EH (cell line): ENCODE measurements at places on chromosomes 2 and 18.

GRCh38 chr2:201644001-201644400 is 698 bp upstream of the TMEM237 start:
- DNase-seq, result peak; percentile 50

DNA sequence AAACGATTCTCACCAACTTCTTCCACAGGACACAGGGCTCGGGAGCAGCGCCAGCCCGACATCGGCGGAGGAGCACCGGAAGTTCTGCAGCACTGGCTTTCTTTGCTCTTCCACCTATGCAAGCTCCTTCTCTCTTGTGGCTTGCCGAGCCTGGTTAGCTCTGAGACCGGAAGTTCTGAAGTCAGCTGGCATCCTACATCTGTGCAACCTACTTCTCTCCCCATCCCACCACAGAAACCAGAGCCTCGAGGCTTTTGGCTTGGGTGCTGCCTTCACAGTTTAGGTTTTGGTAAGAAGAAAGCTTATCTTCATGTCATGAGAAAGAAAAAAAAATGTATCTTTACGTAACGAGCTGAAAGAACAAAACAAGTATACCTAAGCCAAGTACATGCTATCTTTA is 111.7 kb downstream of the ANKRD44 start:
- DNase-seq, result no peak

DNA sequence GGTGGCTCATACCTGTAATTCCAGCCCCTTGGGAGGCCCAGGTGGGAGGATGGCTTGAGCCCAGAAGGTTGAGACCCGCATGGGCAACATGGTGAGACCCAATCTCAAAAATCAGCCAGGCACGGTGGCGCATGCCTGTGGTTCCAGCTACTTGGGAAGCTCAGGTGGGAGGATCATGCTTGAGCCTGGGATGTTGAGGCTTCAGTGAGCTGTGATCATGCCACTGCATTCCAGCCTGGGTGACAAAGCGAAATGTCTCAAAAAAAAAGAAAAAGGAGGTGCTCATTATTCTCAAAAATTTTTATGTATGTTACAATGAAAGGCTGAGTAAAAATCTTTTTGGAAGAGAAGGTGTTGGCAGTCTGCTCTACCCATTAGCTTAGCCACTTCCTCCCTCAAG is 106.8 kb downstream of the TSN start:
- DNase-seq, result no peak

DNA sequence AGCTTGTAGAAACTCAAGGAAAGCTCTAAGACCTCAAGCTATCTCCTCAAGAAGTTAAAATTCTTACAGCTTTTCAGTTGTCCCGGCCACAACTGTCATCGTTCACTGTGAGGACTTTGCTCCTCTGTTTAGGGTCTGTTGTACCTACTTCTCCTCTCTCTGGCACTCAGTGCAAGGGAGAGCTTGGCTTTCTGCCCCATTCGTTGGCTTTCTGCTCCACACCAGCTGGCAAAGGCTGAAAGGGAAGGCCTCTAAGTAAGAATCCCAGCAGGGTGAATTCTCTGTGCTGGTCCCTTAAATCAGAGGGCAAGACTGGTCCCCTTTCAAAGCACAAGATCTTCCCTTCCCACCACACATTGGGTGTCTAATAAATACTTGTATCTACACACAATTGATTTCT is 17.3 kb downstream of the ZBTB7C start:
- DNase-seq, result no peak

DNA sequence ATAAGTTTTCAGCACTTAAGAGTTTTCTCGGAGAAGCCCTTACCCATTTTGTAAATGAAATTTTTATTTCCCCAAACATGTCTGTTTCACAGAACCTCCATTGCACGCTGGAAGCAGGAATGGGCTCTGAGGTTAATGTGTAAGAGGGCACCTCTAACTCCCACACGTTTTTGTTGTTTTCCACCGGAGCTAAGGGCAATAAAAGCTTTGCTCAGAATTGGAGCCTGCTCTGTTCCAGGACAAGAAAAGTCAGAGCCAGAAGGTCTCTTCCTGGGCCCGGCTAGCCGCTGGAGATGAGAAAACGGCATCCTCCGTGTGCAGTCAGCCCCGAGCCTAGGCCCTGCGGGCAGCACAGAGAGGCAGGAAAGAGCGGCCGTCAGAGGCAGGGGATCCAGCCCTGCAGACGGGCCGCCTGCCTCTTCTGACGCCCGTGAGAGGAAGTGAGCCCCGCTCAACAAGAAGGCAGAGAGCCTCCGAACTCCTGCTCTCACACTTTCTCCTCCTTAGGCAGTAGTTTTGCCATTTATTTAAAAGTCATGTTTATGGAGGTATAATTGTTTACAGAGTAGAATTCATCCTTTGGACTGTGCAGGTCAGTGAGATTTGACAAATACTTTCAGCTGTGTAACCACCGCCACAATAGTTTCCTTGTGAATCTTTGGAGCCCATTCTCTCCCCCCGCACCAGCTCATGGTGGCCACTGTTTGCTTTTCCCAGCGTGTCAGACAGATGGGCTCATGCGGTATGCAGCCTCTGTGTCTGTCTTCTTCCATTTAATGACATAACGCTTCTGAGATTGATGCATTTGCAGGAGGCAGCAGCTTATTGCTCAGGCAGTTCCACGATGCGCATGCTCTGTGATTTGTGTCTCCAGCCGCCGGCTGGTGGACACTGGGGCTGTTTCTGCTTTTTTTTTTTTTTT is 117.3 kb downstream of the GALR1 start:
- DNase-seq, result no peak

DNA sequence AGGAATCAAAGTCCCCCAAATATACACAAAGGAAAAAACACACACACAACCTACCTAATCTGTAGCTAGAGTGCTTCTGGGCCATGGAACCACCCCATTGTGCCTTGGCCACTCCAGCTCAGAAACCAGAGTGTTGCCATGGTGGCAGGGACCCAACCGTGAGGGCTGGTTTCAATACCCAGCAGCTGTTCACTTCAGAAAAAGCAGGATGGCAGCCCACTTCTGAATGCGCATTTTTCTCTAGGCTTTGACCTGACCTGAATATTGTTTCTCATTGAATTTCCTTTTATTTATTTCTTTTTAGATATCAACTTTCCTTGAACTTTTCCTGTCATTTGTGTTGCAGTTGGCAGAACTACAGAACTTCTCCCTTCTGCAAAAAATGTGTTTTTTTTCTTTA is 43.0 kb upstream of the EHBP1 start:
- DNase-seq, result no peak

GRCh38 chr2:2993172-2993692 is 384.4 kb downstream of the EIPR1 start:
- no peak for DNase-seq

- peak; percentile 80 for DNase-seq
Measured at GRCh38 chr18:11859903-11860407, 8.7 kb downstream of the CHMP1B start.

DNA sequence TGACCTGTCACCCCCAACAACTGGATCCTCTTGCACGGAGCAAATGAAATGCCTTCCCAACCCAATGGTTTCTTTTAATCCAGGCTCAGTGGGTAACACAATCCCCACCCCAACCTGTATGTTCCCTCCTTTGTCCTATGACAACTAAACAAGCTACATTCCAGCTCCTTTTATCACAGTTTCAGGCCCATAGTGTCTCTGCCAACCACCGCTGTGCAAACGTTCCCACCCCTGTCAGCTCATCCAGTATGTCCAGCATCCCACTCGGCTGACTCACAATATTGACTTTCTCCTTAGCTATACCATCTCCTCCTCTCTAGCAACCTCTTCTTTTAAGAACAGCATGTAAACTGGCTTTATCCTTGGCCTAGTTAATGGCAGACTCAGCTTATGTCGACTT is 117.9 kb upstream of the PPP1CB start:
- peak; percentile 84 for DNase-seq

DNA sequence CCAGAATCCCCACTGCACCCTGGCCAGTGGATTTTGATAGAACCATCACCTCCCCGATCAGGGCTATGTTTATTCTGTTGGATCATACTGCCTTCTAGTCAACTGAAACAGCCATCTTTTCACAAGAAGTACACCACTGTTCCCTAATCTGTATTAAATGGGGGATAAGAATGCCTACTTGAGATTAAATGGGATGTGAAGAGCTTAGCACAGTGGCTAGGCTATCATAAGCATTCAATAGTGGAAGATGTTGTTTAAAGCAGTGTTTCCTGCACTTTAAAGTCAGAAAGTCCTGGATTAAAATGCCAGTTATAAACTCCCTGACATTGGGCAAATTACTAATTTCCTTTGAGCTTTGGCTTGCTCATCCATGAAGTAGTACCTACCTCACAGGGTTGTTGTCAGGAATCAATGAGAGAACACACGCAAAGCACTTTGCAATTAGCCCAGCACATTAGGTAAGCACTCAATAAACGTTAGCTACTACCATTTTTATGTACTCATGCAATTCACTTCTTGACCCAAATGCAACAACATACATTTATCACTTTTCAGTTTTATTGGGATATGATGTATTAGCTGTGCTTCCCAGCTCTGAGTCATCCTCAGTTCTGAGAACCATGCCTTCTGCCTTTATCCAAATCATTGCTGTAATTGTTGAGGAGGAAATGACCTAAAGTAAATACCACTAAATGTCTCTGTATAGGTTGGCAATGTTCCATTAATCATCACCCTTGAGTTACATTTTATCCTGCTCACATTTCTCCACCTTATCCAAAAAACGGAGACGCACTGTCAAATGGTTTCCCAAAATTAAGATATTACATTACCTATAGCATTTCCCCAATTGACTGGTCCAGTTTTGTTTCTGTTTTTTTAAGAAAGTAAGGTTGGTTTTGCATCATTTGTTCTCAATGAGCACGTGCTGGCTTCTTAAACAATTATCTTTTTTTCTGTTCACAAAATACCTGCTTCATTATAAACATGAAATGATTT is 2.1 kb downstream of the TMEM247 start:
- peak; percentile 92 for DNase-seq

DNA sequence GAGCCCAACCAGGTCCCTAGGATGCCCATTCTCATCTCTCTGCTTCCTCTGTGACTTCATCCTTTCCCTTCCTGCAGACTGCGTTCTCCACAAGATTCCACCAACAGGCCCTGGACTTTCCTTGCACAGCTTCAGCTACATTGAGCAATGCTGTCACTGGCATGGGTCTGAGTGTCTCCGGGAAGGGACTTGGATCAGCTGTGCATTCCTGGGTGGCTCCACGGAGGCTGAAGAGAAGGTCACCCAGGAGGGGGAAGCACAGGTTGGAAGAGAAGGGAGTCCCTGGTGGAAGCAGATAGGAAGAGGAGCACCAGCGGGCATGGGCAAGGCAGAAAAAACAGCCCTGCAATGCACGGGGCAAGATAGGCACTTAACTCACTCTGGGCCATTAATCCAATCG is 140.5 kb downstream of the UXS1 start:
- DNase-seq, result no peak

- peak; percentile 30 for DNase-seq
Measured at GRCh38 chr2:67835266-67835665, 227.5 kb downstream of the C1D start.

GRCh38 chr2:225495706-225496105 is 96.2 kb downstream of the NYAP2 start:
- DNase-seq, result no peak

DNA sequence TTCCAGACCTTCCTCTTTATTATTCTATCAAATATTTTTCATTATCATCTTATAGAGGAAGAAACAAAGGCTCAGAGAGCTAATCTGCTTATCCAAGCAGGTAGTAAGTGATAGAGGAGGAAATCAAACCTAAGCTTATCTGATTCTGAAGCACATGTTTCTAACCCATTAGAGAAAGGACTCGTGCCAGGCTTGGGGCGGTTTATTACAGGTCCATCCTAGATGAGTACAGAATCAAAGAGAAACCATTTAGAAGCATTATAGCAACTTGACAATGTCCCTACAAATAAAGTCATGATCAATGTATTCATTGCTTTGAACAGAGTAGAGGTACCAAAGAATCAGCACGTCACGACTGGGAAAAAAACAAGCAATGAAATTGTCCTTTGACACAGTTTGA is 303.0 kb downstream of the CYRIA start:
- no peak for DNase-seq

- DNase-seq, result no peak
Measured at GRCh38 chr18:79612291-79613108, 67.1 kb upstream of the CTDP1 start.

DNA sequence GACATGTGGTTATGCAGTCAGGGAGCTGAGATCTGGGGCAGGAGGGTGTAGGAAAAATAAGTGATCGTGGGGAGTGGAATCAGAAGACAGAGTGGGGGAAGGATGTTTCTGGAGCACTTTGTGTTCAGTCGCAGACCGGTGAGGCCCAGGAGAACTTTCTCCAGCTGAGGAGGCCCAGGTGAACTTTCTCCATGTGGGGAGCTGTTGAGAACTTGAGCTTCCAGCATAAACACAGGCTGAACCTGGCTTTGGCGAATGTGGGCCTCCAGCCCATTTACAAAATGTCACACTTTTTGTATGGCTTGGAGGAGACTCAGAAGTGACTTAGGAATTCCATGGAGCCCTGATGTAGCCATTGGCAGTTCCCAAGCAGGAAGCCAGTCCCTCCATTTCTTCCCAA is 108.5 kb downstream of the VAPA start:
- DNase-seq, result no peak

DNA sequence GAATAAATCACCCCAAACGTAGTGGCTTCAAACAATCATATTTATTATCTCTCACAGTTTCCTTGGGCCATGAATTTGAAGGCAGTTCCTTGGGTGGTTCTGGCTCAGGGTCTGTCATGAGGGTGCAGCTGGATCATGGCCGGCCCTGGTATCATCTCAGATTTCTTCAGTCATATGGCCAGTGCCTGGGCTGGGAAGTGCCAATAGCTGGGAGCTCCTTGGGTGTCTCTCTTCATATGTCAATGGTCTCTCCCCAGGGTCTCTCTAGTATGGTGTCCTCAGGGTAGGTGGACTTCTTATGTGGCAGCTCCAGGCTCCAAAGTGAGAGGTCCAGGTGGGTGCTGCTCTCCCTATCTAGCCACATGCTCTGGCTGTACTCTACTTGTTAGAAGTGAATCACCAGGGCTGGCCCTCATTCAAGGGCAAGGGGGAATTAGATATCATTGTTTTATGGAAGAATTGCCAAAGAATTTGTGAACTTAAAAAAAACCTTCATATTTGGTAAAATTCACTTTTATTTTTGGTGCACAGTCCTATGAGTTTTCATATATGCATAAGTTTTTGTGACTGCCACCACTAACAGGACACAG is 15.4 kb downstream of the FHOD3 start:
- DNase-seq, result no peak

DNA sequence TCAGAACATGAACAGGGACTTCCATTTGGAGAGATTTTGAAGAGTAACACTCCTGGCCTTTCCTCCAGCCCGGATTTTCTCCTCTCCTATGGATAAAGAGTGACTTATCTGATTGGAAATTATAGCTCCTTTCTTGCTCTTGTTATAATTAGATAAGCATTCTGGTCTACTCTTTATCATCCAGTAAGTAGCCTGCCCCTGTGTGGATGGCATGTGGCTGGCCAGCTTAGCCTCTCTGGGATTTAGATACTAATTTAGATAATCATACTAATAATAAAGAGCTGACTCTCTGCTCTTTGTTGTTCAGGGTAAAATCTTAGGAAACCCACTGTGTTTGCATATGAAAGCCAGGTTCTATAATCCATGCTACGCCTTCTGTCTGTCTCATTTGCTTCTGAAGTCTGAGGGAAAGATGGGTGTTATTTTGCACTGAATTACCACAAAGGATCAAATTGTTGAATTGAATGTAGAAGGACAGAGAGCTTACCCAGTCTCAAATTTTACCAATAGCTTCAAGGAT is 438.8 kb downstream of the SPAG16 start:
- no peak for DNase-seq

- no peak for DNase-seq
Measured at GRCh38 chr18:24052053-24052452, 37.5 kb downstream of the TTC39C start.

GRCh38 chr2:181112916-181113315 is 132.5 kb downstream of the UBE2E3 start:
- no peak for DNase-seq

GRCh38 chr2:129465045-129465444 is 514.4 kb upstream of the RAB6C start:
- DNase-seq, result no peak
